ENCODE measurements at places on chromosomes 7 and 10.

DNA sequence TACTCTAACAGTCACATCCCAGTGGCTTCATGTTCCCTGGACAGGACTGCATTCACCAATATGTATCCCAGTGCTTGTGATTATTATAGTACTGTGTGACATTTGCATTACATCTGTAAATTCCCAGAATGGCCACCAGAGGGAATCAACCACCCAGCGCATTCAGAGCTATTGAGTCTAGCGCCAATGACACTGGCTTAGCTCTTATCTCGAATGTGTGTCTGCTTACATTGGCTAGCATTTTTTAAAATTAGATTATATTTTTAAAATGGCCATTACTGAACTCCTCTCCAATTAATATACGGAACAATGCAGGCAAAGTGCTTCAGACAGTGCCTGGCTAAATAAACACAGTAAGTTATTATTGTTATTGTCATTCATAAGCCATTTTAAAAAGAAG is 36.3 kb downstream of the TRIL start:
- peak; percentile 61 for DNase-seq

DNA sequence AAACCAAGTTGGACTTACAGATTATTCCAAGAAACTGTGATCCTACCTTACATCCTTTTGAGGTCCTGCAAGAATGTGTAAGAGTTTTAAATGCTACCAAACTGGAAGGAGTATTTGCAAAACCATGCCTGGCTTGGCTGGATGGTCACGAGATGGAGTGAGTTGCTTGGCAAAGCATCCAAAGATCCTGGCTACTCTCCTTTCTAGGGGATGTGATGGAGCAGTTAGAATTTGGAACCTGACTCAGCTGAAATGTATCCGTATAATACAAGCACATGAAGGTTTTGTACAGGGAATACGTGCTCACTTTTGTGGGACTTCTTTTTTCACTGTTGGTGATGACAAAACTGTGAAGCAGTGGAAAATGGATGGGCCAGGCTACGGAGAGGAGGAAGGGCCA is 13.3 kb upstream of the SYPL1 start:
- no peak for DNase-seq

- DNase-seq, result no peak
Observed at GRCh38 chr7:104927055-104927454, 87.0 kb upstream of the KMT2E start.

GRCh38 chr10:98852686-98853085 is 383.0 kb downstream of the HPSE2 start:
- DNase-seq, result no peak

DNA sequence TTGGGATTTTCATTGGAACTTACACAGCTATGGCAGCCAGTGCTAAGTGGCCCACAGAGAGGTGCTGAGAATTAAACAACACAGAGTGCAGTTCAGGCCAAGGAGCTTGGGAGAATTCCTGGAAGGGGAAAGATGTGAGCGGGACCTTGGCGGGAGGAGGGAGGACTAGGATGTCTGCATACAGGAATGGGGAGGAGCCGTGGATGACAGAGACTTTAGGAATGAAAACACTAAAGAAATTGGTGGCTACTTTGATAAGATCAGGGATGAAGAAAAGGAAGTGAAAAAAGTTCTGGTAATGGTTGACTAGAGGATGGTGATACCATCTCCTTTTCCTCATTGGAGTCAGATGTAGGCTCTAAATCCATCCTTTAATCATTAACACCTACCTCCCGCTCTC is 234.2 kb upstream of the FZD8 start:
- DNase-seq, result no peak

GRCh38 chr7:105707967-105708762 is 126.9 kb upstream of the EFCAB10 start:
- no peak for DNase-seq

DNA sequence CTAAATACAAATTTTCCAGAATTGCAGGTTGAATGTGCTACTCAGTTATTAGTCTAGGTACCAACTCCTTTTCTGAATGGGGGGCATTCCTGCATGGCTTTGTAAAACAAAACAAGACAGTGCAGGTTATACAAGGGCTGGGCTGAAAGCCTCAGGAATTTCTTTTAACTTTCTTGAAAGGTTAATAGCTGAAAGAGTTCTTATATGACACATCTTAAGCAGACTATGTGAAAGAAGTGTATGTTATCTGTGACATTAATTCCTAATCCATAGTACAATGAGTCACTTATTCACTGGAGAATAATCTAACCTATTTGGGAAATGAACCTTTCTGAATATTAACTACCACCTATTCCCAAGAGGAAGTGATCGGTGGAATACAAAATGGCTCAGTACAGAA is 115.6 kb upstream of the FAM133B start:
- DNase-seq, result no peak

GRCh38 chr7:74043523-74043951 is 15.6 kb downstream of the ELN start:
- no peak for DNase-seq

DNA sequence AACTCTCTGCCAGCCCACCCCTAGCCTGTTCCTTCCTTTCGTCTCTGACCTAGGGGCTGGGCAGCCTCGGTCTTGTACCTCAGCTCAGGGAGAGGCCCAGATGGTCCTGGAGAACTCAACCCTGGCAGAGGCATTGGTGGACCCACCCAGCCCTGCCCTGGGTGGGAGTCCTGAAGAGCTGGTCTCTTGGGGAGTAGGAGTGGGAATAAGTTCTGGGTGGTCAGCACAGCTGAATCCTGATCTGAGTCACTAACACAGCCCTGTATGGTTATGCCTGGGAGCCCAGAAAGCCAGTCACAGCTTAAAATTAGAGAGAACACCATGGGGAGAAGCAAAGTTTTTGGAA is 84.0 kb downstream of the SORBS1 start:
- no peak for DNase-seq

- no peak for DNase-seq
Observed at GRCh38 chr7:130113887-130114286, 43.6 kb downstream of the KLHDC10 start.

DNA sequence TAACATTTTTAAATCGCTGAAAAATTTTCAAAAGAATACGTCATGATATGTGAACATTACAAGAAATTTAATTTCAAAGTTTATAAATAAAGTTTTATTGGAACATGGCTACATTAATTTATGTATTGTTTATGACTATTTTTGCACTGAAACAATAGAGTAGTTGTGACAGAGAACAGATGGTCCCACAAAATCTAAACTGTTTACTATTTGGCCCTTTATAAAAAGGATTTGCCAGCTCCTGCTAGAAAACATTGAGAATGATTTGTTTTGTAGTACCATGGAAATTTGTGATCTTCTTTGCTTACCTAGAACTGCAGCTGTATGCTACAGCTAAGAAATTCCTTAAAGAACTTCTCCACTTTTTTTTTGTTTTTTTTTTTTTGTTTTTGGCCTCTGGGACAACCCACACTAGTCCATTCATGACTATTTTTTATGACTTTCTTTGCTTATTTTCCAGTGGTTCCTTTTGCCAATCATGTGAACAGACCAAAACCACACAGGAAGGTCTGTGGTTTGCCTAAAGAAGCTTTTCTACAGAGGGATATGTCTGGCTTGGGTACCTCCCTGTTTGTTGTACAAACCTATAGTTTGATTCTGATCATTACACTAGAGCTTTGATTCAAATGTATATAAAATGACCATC is 55.7 kb downstream of the ST7 start:
- DNase-seq, result no peak

DNA sequence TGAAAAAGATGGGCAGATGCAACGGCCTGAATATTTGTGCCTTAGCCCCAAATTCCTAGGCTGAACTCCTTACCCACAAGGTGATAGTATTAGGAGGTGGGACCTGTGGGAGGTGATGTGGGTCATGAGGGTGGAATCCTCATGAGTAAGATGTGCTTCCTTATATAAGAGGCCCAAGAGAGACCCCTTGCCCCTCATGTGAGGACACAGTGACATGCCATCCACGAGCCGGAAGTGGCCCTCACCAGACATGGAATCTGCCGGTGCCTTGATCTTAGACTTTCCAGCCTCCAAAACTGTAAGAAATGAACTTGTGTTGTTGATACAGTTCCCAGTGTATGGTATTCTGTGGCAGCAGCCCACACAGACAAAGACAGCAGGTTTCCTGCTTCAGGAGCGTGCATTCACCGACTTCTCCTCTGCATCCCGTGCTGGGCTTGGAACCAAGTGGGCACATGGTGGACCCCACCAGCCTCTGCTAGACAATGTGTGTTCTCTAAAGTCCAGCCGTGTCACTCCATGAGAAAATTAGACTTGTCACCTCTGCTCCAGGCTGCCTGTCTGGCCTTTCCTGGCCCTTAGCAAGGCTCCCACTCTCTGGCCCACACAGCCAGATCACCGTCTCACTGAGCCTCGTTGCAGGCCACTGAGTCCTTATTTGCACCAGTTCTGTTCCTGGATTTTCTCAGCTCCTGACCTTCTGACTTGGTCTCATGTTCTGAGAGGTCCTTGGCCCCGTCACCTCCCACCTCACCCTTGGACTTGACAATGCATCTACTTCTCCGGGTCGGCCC is 52.9 kb upstream of the CACUL1 start:
- no peak for DNase-seq

DNA sequence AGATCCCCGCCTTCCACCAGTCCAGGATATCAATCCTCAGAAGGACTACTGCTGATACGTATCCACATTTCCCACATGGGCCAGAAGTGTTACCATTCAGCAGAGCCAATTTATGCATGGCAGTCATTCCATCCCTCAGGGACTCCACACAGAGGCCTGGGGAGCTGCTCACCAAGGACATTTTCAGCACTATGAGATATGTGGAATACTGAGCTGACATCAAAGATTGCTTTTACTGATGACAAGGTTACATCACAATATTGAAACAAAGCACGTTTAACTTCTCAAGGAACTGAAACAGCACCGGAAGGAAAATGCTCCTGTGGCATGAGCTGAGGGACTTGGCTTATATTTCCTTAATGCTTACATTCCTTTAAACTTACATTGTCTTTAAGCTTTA is 335.1 kb downstream of the BMPER start:
- no peak for DNase-seq

GRCh38 chr7:95469187-95469586 is 16.6 kb upstream of the ASB4 start:
- DNase-seq, result no peak

- no peak for DNase-seq
Observed at GRCh38 chr10:67476201-67476600, 219.8 kb downstream of the CTNNA3 start.

DNA sequence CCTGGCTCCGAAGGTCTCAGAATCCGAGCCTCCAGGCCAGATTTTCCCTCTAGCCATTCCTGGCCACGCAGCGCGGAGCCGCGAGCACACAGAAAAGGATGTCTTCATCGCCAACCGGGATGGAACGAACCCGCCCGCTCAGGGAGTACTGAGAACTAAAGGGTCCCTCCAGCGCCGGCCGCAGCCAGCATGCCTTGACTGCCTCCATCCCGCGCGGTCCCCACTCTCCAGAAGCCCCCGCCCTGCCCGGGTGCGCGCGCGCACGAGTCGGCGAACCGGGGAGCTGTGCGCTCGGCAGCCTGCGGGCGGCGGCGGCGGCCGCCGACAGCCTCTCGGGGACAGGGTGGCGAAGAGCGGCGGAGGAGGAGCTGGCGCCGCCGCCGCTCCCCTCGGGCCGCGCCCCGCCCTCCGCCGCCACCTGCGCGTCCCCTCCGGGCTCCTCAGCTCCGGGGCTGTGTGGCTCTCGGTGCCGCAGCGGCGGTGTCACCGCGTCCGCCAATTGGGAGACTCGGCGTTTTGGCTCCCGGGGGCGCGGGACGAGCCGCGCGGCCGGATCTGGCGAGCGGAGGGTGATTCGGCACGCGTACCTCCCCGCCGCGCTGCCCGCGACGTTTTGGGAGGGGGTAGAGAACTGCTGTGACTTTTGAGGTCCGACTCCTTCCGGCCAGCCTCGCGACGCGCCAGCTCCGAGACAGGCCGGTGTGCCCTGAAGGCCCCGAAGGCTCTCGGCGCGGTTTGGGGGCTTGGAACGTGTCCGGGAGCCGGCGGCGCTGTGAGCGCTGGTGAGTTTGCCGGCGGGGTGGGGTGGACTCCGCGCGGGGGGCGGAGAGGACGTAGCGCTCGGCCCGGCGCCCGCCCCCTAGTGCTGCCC is 453 bp upstream of the GALNT17 start:
- DNase-seq, result peak; percentile 89

DNA sequence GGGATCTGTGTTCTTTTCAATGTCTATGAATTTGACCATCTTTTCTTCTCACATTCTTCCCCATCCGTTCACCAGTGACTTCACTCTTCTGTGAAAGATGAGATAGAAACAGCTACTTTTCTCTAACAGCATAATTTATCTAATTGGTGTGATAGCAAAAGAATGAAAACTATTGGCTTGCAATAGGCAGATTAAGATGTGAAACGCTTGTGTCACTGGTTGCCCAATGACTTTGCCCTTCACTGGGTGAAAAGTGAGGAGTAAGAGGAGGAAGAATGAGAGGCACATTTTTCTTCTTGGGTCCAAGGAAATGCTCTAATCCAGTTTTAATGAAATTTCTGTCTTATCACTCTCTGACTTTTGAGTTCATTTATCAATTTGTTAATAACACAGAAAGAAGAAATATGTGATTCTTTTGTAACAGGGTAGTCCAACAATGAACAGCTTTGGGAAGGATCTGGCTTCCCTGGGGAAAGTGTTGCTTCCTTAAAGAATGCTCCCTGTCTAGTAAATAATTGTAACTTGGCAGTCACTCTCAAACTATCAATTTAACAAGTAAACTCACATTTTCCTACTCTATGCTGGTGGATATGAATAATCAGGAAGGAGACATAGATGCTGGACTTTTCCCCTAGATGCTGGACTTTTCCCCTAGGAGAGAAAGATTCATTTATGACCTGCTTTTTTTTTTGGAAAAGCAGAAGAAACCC is 35.1 kb downstream of the BET1 start:
- no peak for DNase-seq

DNA sequence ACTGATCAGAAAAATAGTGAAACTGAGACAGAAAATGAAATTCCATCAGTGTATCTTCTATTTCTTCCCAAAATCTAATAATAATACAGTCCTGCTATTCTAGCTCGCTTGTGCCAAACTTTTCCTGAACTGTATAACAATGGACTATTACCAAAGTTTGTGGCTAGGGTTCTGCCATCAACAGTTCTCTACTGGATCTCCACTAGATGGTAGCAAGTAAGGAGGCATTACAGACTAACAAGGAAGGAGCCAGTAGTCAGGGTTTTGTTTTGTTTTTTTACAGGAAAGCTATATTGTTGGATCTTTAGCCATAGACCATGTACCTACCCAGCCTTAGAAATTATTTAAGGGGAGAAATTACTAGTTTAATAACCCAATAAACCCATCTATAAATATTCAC is 10.8 kb downstream of the MTERF1 start:
- no peak for DNase-seq

DNA sequence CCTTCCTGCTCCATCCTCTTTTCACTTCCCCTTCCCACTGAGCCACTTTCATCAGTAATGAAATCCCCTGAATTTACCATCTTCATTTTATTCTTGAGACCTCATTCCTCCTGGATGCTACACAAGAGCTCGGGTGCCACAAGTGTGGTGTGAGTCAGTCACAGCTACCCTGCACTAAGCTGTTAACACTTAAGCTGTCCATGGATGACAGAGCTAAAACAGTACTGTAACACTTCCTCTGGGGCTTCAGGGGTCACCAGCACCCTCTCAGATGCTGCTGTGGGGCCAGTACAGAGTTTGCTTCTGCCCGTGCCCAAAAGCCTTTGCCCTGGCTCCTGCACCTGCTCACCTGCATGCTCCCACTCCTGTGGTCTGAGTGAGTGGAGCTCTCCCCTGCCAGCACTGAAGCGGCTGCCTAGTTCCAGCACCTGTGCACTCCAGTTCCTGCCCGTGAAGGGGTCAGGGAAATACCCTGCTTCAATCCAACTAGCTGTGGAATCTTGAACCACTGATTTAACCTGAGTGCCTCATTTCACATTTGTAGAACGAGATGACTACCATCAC is 71.9 kb downstream of the POT1 start:
- DNase-seq, result no peak

Data from ecto neural progenitor cell (in vitro differentiated cells).